Spinal cord (tissue), 10 donors: ENCODE measurements at places on chromosomes 4 and X. TPM values are rescaled to one million over a fixed set of nuclear protein-coding genes. Genes with fewer than 3 reads are reported as not detected.

GRCh38 chrX:132565273-132565672, 76.4 kb upstream of the MBNL3 start:
- H3K4me3 ChIP-seq, result no peak overlapping the region
- no peaks in the 10 kb centered on the region for H3K4me1 ChIP-seq
- peaks cover 5% of the 10 kb centered on the region for H3K27me3 ChIP-seq
- no peak for DNase-seq

- H3K36me3 ChIP-seq, result peaks cover 8% of the 10 kb centered on the region
- H3K27ac ChIP-seq, result peak overlapping the region; percentile 17
Observed at GRCh38 chrX:56782791-56783449, 53.9 kb downstream of the NBDY start.

DNA sequence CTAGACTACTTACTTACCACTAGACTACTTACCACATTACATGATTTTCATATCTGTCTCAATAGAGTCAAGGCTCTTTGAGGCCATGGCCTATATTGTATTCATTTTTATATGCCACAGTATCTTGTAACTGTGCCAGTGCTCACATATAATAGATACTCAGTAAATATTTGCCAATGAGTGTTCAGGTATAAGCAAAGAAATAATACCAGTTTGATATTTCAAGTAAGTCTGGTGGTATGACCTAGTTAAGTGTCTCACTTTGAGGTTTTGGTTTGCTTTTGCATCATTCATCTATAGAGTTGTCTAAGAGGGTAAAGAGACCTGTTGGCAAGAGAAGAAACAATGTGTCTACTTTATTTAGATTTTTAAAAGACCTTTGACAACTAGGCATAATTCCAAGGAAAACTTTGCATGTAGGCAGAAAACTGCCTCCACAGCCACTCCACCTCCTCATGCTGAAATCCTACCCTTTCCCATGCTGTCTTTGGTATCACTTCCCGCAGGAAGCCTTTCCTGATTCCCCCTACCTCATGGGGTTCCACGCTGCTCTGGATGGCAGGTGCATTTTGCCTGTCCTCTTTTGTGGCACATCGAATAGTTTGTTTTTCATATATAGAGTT, 91.3 kb upstream of the KLHL13 start:
- H3K36me3 ChIP-seq, result no peaks in the 10 kb centered on the region
- H3K27me3 ChIP-seq, result peaks cover 2% of the 10 kb centered on the region

GRCh38 chr4:36313301-36313700, 31.9 kb downstream of the DTHD1 start:
- no peaks in the 10 kb centered on the region for H3K27me3 ChIP-seq
- no peaks in the 10 kb centered on the region for H3K36me3 ChIP-seq
- H3K4me3 ChIP-seq, result no peak overlapping the region

- no peaks in the 10 kb centered on the region for H3K36me3 ChIP-seq
- no peak overlapping the region for H3K27ac ChIP-seq
- no peak for DNase-seq
- no peak overlapping the region for H3K4me3 ChIP-seq
- H3K4me1 ChIP-seq, result peaks cover 16% of the 10 kb centered on the region
- H3K27me3 ChIP-seq, result peaks cover 8% of the 10 kb centered on the region
Observed at GRCh38 chrX:69389101-69389501, 115.0 kb upstream of the NALF2 start.

GRCh38 chrX:124358800-124359383, 12.5 kb downstream of the SH2D1A start:
- no peaks in the 10 kb centered on the region for H3K36me3 ChIP-seq
- no peak for DNase-seq
- no peak overlapping the region for H3K4me3 ChIP-seq
- no peaks in the 10 kb centered on the region for H3K4me1 ChIP-seq
- H3K27ac ChIP-seq, result no peak overlapping the region

GRCh38 chrX:154096140-154097002, 1.1 kb downstream of the MECP2 start:
- no peaks in the 10 kb centered on the region for H3K36me3 ChIP-seq
- peak overlapping the region; percentile 71 for H3K4me3 ChIP-seq
- no peaks in the 10 kb centered on the region for H3K27me3 ChIP-seq
- DNase-seq, result no peak
- H3K4me1 ChIP-seq, result peaks cover 24% of the 10 kb centered on the region
- peak overlapping the region; percentile 84 for H3K27ac ChIP-seq

DNA sequence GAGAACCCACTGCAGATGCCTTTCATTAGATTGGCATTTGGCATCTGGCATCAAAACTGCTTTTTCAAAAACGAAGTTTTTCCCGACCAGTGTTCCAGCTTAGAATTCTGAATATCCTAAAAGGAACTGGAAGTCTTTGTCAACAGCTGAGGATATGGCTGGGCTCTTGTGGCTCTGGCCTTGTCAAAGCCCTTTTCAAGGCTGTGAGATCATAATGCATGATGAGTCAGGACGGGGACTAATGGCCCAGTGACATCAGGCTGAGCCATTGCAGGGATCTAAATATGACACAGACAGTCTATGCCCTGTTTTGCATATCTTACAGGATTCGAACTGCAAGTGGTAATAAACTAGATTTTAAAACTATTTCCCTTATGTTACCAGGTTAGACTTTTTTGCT, 306.4 kb downstream of the PTTG2 start:
- no peaks in the 10 kb centered on the region for H3K4me1 ChIP-seq
- no peak overlapping the region for H3K27ac ChIP-seq
- no peaks in the 10 kb centered on the region for H3K36me3 ChIP-seq

DNA sequence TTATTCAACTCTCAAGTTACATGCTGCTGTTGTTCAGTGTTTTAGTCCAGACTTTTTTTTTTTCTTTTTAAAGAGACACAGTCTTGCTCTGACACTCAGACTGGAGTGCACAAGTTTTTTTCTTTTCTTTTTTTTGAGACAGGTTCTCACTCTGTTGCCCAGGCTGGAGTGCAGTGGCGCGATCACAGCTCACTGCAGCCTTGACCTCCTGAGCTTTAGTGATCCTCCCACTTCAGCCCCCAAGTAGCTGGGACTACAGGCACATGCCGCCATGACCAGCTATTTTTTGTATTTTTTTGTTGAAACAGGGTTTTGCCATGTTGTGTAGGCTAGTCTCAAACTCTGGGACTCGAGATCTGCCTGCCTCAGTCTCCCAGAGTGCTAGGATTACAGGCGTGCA, 11.9 kb downstream of the ADD1 start:
- H3K4me1 ChIP-seq, result peaks cover 9% of the 10 kb centered on the region
- no peaks in the 10 kb centered on the region for H3K27me3 ChIP-seq
- H3K36me3 ChIP-seq, result peaks cover 12% of the 10 kb centered on the region
- DNase-seq, result no peak
- no peak overlapping the region for H3K27ac ChIP-seq
- no peak overlapping the region for H3K4me3 ChIP-seq

DNA sequence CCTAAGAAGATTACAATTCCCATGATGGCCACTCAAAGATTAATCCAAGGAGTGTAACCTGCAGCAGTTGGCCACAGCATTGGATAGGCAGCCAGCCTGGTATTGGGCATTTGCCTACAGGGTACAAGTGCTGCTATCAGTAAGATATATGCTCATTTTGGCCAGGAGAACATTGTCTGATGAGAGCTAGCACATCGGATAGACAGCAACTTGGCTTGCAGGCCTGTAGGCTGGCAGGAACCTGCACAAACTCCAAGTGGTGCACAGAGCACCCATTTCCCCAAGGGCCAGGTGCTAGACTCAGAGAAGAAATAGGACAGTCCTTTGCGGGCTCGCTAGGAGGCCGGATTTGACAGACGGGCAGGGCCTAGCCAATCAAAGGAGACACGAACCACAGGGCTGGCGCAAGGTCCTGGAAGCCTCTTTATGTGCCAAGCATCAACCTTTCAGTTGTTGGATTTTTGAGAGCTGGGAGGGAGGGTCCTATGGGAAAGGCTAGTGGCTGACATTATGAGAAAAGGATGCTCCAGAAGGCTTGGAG, 11.7 kb upstream of the AP1AR start:
- H3K4me3 ChIP-seq, result no peak overlapping the region
- no peak for DNase-seq
- no peaks in the 10 kb centered on the region for H3K36me3 ChIP-seq
- no peaks in the 10 kb centered on the region for H3K4me1 ChIP-seq

- H3K4me3 ChIP-seq, result no peak overlapping the region
- no peak for DNase-seq
- peaks cover 68% of the 10 kb centered on the region for H3K4me1 ChIP-seq
- H3K36me3 ChIP-seq, result no peaks in the 10 kb centered on the region
- no peak overlapping the region for H3K27ac ChIP-seq
Observed at GRCh38 chrX:40007131-40007755, 90.5 kb downstream of the BCOR start.

- no peaks in the 10 kb centered on the region for H3K4me1 ChIP-seq
- H3K27ac ChIP-seq, result no peak overlapping the region
- no peaks in the 10 kb centered on the region for H3K27me3 ChIP-seq
- DNase-seq, result no peak
- H3K36me3 ChIP-seq, result peaks cover 41% of the 10 kb centered on the region
Observed at GRCh38 chr4:152972821-152973628, 36.9 kb downstream of the FHDC1 start.

DNA sequence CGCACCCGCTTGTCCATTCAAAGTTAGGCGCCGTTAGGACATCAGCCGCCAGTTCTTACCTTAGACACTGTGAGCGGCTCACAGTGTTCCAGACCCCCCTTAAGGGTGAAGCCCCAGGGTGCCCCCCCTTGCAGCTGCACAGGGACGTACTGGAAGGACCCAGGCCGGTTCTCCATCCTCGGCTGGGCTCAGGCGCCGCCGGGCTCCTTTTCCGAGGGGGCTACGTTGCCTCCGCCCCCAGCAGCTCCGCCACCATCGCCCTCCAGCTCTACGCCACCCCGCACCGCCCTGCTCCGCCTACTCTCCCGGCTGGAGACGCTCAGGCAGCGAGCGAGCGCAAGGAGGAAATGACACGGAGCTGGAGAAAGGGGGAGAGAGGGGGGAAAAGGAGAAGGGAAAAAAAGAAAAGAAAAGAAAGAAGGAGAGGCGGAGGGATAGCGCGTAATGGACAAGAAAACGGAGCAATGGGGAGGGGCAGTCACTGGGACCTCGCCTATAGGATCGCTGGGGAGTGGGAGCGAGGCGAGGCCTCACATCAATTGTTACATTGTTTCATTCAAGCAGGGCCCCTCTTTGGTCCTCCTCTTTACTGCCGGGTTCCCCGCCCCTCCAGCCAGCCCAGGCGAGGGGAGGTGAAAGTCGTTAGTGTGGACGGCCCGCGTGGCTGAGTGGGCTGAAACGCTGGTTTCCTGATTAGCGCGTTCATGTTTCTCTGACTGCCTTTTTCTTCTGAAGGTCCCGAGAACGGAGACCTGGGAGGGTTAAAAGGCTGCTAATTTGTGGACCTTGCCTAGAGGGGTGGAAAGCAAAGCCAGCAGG, at the start of gene SHROOM4:
Gene SHROOM4, minus strand, starts transcription at position 352 of the 819 bp plus-strand sequence. Its CDS starts 176 bp downstream, at position 176.
- peaks cover 7% of the 10 kb centered on the region for H3K4me1 ChIP-seq
- H3K4me3 ChIP-seq, result peak within 1 kb of the TSS; percentile 57

DNA sequence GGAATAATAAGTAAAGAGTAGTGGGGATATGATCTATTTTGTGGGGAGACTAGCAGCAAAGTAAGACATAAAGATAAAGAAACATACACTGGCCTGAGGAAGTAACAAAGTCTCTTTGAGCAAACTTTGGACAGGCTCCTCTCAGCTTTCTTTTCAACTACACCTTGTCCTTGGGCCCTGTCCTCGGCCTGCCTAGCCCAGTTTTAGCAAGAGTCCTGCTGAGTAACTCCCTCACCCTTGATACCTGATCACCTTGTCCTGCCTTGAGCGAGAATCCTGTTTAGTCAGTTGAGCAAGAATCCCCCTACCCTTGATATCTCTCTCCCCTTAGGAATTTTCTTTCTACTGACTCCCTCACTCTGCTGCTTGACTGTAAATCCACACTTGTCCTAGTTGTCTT, 11.5 kb downstream of the HNRNPH2 start:
- no peak for DNase-seq
- H3K4me3 ChIP-seq, result no peak overlapping the region
- no peak overlapping the region for H3K27ac ChIP-seq
- peaks cover 10% of the 10 kb centered on the region for H3K27me3 ChIP-seq

DNA sequence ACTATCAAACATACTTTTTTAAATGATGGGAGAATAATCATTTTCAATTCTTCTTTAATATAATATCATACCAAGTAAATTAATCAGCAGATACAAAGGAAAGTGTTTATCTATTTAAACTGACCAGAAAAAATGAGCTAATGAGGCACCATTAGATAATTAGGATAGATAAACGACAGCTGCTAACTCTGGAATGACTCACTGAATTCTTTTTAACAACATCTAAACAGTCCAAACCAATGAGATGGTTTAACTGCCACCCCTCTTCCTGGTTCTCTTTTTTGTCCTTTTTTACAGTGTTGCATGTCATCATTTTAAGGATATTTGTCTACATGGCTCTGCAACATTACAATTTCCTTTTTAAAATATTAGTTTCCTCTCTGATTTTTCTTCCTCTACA, 41.6 kb downstream of the UNC5C start:
- no peak for DNase-seq
- no peaks in the 10 kb centered on the region for H3K4me1 ChIP-seq
- H3K27me3 ChIP-seq, result no peaks in the 10 kb centered on the region
- no peak overlapping the region for H3K4me3 ChIP-seq

- peaks cover 12% of the 10 kb centered on the region for H3K4me1 ChIP-seq
- H3K27me3 ChIP-seq, result no peaks in the 10 kb centered on the region
- DNase-seq, result no peak
- H3K36me3 ChIP-seq, result peaks cover 77% of the 10 kb centered on the region
- H3K27ac ChIP-seq, result no peak overlapping the region
Observed at GRCh38 chr4:762211-763190, 56.9 kb downstream of the PCGF3 start.

DNA sequence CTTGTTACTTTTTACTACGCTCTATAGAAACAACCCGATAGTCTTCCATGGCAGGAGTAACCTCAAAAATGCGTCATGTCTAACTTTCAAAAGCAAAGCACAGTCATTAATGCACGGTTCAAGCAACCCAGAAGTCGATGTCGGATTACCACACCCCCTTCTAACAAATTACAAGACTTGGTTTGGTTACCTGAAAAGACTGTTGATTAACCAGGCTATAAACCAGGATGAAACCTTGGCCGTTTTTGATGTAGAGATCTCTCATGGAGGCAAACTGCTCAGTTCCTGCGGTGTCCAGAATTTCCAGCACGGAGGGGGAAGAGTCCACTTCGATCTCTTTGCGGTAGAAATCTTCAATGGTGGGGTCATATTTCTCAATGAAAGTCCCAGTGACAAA, 2.4 kb downstream of the RAP2C start:
- H3K4me1 ChIP-seq, result peaks cover 4% of the 10 kb centered on the region
- H3K36me3 ChIP-seq, result no peaks in the 10 kb centered on the region
- peak overlapping the region; percentile 75 for H3K27ac ChIP-seq
- DNase-seq, result no peak
- H3K27me3 ChIP-seq, result peaks cover 6% of the 10 kb centered on the region
- H3K4me3 ChIP-seq, result peak overlapping the region; percentile 59

DNA sequence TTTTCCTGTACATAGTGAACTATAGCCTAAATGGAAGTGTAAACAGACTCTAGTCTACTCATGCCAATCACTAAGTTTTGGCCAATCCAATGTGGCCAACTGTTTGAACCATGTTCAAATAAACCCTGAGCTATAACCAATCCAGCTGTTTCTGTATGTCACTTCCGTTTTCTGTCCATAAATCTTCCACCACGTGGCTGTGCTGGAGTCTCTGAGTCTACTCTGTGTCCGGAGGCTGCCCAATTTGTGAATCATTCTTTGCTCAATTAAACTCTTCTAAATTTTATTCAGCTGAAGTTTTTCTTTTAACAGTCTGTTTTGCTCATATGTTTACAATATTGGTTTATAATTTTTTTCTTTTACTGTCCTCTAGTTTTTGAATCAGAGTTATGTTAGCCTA, 112.3 kb upstream of the BANK1 start:
- no peak for DNase-seq
- no peaks in the 10 kb centered on the region for H3K36me3 ChIP-seq
- H3K4me1 ChIP-seq, result no peaks in the 10 kb centered on the region
- no peak overlapping the region for H3K27ac ChIP-seq
- no peak overlapping the region for H3K4me3 ChIP-seq

Gene FAM120C
- total RNA-seq, result 12.2 TPM

Gene MCTS1
- total RNA-seq, result 41.4 TPM

Gene USP51
- total RNA-seq, result 12.0 TPM

Gene SPATA18
- total RNA-seq, result 5.9 TPM

Gene CDX4
- total RNA-seq, result not detected

Gene ZNF732
- 1.4 TPM for total RNA-seq

Gene MBNL3
- 8.7 TPM for total RNA-seq
